ENCODE measurements at places on chromosomes 7 and 10.

GRCh38 chr7:128353189-128353588 is 8.3 kb downstream of the PRRT4 start:
- no peak for DNase-seq

GRCh38 chr10:29692121-29692539 is 57.4 kb upstream of the SVIL start:
- no peak for DNase-seq

- DNase-seq: peak; percentile 17
Observed at GRCh38 chr7:85464042-85464651, 277.3 kb upstream of the SEMA3D start.

DNA sequence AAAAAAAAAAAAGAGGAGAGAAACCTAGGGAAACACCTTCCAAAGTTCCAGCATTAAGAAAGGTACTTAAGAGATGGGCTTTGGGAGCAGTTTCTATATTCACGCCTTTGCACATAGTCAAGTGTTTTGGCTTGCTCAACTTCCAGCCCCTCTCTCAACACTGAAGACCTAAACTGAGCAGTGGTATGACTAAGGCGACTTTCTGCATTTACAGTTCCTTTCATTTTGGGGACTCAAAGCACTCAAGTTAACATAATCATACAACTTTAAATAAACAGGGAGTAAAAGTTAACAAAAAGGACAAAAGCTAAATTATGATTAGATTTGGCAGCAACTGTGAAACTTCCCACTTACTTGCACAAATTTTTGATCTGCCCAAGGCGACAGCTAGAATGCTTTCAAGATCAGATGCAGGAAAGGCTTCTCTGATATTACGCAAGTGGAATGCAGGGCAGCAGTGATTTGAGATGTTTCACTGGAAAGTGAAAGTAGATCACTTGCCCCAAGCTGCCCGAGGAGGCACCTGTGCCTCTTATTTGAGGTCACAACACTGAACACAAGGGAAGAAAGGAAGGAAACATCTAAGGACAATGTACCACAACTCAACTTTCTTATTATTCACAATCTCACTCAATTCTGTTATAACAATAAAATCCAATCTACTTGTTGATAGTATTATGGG is 199.5 kb downstream of the SKAP2 start:
- DNase-seq: no peak

- DNase-seq: no peak
Observed at GRCh38 chr10:118470470-118470869, 125.0 kb downstream of the PRLHR start.

Data from NCI-H2081 (cell line).